ENCODE measurements at places on chromosomes 11 and 22. TPM values are rescaled to one million over a fixed set of nuclear protein-coding genes. Genes with fewer than 3 reads are reported as not detected.

- no peak overlapping the region for H3K27ac ChIP-seq
- peaks cover under 1% of the 10 kb centered on the region for H3K4me1 ChIP-seq
- H3K4me3 ChIP-seq: no peak overlapping the region
- DNase-seq: no peak
Observed at GRCh38 chr11:102500829-102501228, 29.7 kb downstream of the MMP7 start.

GRCh38 chr22:26548984-26549383 lies 36.7 kb upstream of the TFIP11 start:
- H3K36me3 ChIP-seq: no peaks in the 10 kb centered on the region
- H3K27me3 ChIP-seq: no peaks in the 10 kb centered on the region
- H3K4me1 ChIP-seq: peaks cover 20% of the 10 kb centered on the region
- DNase-seq: no peak
- no peak overlapping the region for H3K27ac ChIP-seq

Gene CD81
- total RNA-seq: 211 TPM

DNA sequence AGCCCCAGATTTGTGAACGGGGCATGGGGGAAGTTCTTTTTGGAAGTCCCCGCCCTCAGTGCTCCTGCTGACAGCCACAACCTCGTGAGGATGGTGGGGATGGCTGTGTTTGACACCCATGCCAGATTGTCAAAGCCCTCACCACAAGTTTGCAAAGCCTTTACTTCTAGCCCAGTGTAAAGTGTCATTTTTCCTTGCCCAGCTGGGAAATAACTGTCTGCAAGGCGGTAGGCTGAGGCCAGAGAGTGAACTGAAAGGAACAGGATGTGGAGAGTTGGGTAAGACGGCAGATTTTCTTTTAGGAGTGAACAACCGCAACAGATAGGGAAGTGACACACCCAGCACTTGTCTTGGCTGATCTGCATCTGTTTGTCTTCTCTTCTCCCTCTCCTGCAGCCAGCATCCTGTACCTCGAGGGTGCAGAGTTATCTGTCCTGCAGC lies 13.6 kb downstream of the IL17RA start:
- DNase-seq: no peak
- H3K4me1 ChIP-seq: no peaks in the 10 kb centered on the region
- no peak overlapping the region for H3K4me3 ChIP-seq
- no peak overlapping the region for H3K27ac ChIP-seq
- no peaks in the 10 kb centered on the region for H3K27me3 ChIP-seq

Measured in neural crest cell (in vitro differentiated cells).